Kidney epithelial cell (primary cell): ENCODE measurements at places on chromosomes 5 and 9. TPM values are rescaled to one million over a fixed set of nuclear protein-coding genes. Genes with fewer than 3 reads are reported as not detected.

The CLIC3 gene
- 0.75 TPM in 1 of 2 replicates, not detected in the other for total RNA-seq

The TAF11L5 gene
- not detected in 2 replicates for total RNA-seq

DNA sequence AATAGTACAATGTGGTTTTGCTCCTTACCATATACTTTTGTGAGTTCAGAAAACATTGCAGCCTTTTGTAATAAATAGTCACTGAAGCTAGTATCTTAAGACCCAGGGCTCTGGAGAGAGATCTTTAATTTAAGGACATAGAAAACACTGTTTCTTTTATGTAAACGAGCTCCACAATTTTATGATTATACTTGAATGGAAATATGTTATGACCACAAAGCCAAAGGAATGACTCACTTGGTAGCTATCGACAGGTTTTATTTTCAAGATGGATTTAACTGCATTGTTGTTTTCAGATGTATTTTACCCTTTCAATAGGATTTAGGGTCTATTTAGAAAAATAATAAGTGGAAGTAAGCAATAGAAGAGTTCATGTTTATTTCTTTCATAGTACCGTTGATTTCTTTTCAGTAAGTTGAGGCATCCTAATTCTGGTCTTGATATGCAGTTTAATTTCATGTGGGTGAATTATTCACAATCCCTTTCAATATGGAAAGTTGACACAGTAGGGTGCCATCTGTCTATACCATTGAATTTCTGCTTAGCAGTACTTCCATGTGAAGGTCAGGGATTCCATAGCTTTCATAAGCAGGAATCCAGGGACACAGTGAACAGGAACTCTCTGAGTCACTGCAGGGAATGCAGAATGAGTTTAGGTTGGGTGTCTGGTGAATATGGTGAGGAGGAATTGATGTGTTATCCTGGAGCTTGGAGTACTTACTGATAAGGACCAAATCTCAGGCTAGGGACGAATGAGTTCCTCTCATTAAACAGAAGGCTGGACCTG is 157.6 kb downstream of the CD180 start:
- DNase-seq: peak; percentile 54

DNA sequence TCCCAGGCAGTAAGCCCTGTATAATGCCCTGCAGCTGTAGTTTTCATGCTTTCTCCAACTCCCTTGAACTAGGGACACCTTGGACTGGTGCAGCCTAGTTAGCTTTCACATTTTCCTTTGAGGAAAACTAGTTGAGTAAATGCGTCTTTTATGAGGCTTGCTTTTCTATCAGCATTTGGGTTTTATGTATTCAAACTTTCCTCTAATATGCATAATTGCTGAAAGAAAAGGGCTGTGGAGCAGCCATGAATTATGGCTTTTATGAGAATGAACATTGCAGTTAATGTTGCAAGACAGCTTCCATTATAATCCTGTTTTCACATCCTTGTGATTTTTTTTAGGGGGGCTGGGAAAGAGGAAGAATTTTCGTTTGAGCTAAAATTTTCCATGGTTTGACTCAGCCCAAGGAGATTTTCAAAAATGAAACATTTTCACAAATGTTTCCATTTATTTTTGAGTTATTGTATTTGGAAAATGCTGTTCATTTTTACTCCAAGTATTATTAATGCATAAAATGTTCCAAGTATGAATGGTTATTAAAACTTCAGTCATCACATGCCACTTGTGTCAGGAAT is 57.9 kb upstream of the PPP3R2 start:
- DNase-seq: no peak

GRCh38 chr5:122699201-122699600 is 75.7 kb upstream of the SNX2 start:
- no peak for DNase-seq
